ENCODE measurements at places on chromosomes 2 and 18.

DNA sequence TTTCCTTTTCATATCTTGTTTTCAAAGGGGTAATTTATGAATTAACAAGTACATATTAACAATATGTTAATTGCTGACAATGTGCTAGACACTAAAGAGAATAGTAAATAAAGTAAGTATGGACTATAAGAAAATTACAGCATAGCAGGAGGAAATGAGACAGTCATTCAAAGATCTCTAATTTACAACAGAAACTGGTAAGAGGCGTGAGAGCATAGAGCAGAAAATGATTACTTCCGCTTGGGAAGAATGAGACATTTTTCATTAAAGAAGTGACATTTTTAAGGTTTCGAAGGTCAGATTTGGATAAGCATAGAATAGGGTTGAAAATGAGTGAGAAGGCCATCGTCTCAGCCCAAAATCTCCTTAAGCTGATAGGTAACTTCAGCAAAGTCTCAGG lies 184.4 kb upstream of the SESTD1 start:
- no peak for DNase-seq

DNA sequence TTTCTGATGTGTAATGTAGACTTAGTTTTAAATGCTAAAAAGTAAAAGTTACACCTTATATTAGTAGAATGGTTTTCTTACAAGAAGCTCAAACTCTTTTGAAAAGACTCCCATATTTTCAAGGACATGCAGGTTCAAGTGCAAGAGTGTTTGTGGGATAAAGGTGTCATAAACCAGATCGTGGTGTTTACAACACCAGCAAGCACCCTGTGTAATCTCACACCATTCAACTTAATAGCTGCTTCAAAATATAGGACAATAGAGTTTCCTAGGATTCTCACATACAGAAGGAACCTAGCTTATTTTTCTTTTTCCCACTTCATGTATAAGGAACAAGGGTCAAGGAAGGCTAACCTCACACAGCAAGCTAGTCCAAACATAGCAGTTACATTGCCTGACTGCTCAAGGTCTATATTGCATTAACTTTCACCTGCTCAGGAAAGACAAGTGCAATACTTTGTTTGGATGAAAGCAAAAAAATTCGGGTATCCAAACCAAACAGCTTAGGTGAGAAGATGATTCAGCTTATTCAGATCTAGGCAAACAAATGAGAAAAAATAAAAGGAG lies 172.3 kb downstream of the IKZF2 start:
- DNase-seq = no peak

GRCh38 chr2:177501186-177501585 lies 108.6 kb downstream of the AGPS start:
- DNase-seq = no peak

GRCh38 chr2:41764919-41765318 lies 282.9 kb upstream of the PKDCC start:
- no peak for DNase-seq

DNA sequence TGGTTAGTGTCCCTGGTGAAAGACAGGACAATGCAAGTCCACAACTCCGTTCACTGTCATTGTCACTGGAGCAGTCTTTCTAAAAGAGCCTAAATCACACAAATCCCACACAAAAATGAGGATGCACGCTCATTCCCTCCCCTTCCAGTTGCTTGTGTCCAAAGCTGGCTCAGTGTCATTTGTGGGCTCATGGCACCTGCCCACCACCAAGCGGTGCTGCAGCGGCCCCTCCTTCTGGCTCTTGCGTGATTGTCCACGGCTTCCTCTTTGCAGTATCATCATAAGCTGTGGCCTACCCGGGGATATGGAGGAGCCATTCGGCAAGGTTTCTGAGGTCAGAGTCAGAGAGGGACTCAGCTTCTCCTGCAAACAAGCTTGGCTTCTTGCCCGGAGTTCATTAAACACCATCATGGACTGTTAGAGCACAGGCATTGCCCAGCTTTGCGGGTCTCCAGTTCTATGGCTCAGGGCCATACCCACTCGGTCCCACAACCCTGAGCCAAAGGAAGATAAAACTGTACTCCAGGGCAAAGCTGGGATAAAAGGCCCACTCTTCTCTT lies 179.4 kb upstream of the AGAP1 start:
- DNase-seq = no peak

GRCh38 chr2:150471813-150472510 lies 15.5 kb downstream of the RND3 start:
- no peak for DNase-seq

GRCh38 chr2:138219961-138220360 lies 255.7 kb downstream of the HNMT start:
- no peak for DNase-seq

DNA sequence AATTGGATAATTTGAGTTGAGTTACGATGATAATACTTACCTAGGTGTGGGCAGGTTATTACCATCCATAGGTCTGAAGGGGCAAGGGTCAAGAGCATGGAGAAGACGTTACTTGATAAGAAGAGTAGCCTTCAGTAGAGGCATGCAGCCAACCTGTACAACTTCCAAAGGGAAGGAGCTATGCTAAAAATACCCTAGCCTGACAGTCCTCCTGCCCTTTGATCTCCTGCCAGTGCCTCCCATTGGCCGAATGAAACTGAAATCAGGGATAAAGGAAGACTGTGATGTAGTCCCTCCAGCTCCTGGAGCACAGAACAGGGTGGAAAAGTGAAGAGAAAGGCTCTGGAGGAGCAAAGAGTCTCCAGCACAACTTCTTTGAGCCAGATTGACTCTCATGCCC lies 487.4 kb downstream of the ADCYAP1 start:
- no peak for DNase-seq

DNA sequence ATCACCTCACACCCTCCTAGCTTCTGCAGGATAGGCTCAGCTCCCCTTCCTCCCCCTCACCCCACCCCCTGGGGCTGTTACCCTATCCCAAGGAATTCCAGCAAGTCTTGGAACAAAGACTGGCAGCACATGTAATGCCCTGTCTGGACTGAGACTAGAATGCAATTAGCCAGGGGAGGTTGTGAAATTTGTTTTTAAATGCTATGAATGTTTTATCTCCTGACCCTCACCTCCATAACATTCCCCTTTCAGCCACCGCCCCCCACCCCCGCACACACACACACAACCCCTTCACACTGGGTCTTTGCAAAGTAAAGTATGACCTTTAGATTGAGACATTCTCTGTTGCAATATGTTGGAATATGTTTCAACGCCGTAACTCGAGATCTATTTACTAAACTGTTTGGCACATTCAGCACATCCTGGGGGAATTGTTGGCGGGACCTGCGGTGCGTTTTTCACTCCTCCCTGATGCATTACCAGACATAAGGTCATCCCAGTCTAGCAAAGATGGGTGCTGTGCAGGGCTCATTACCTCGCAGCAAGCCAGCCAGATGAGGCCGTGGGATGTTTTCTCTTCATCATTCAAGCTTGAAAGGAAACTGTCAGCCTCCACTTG lies 290.7 kb upstream of the SLC14A2 start:
- no peak for DNase-seq

GRCh38 chr18:41391616-41392595 lies 563.1 kb upstream of the PIK3C3 start:
- DNase-seq = peak; percentile 51

DNA sequence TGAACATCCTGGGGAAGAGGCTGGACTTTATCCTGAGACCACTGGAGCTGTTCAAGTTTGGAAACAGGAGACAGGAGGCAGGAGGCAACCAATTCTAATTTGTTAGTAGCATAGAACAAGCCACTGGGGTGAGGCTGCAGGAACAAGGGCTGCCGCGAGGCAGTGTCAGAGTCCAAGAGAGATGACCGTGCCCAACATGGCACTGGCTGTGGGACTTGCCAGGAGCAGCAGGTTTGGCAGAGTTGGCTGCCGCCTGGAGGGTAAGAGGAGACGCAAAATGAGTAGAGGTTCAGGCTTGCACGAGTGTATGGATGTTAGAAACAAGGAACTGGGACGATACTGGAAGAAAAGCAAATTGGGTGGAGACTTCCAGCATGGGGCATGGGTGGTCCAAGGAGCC lies 168.5 kb downstream of the TPGS2 start:
- no peak for DNase-seq
